Ascending aorta (tissue), 2 donors: ENCODE measurements at places on chromosomes 5 and 9. TPM values are rescaled to one million over a fixed set of nuclear protein-coding genes. Genes with fewer than 3 reads are reported as not detected.
A peak's percentile ranks its signal among the peaks of the same experiment; 100 is the strongest.

DNA sequence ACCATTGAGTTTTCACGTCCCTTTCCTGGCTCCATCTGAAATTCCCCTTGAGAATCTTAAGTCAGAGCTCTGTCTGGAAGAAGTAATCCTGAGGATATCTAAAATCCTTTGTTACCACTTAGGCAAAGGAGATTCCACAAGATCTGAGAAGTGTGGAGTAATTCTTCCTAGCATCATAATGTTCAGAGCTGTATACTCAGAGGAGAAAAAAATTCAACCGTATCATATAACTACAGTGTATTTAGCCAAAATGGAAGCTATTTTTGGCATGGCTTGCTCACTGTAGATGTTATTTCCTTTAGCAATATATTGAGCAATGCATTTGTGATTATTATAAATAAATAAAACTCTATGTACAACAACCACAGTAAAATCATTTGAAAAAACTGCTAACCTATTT, 1858.4 kb downstream of the EFNA5 start:
- H3K4me3 ChIP-seq = no peak overlapping the region
- H3K4me1 ChIP-seq = no peaks in the 10 kb centered on the region
- no peak for DNase-seq
- no peaks in the 10 kb centered on the region for H3K36me3 ChIP-seq
- H3K27ac ChIP-seq = no peak overlapping the region

- no peak overlapping the region for H3K4me3 ChIP-seq
- no peaks in the 10 kb centered on the region for H3K4me1 ChIP-seq
- H3K27me3 ChIP-seq = no peaks in the 10 kb centered on the region
Observed at GRCh38 chr9:16651446-16651964, 219.0 kb downstream of the BNC2 start.

DNA sequence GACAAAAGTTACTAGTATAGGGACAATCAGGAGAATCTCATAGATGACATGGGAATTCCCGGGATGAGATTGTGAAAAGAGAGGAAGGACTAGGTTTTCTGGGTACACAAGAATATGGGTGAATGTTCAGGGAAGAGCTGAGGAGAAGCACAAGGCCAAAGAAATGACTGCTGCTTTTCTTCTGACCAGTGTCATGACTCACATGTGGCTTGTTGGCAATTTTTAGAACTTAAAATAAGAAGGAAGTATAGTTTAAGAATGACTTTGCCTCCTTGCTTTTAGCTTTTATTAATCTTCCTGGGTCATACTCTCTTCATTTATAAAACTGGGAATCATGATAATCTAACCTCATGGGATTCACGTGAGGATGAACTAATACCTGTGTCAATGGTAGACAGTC, 652.4 kb upstream of the MEF2C start:
- H3K36me3 ChIP-seq = no peaks in the 10 kb centered on the region
- peaks cover 5% of the 10 kb centered on the region for H3K4me1 ChIP-seq
- no peak overlapping the region for H3K4me3 ChIP-seq
- peak overlapping the region; percentile 52 for H3K27ac ChIP-seq
- no peaks in the 10 kb centered on the region for H3K27me3 ChIP-seq

DNA sequence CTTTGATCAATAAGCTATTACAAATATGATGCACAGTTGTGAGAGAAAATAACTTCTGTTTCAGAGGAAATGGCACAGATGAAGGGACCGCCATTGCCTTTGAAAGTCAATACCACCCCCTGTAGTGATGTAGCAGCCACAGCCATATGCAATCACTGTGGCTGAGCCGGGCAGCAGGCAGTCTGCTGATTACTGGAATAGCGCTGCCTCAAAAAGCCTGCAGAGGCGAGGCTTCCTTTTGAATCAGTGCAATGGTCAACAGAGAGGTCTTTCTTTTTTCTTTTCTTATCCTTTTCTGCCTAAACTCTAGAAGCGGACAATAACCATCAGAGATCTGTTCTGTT, 265.1 kb upstream of the TAS2R1 start:
- no peak for DNase-seq
- no peaks in the 10 kb centered on the region for H3K4me1 ChIP-seq
- H3K27ac ChIP-seq = no peak overlapping the region
- no peaks in the 10 kb centered on the region for H3K27me3 ChIP-seq

DNA sequence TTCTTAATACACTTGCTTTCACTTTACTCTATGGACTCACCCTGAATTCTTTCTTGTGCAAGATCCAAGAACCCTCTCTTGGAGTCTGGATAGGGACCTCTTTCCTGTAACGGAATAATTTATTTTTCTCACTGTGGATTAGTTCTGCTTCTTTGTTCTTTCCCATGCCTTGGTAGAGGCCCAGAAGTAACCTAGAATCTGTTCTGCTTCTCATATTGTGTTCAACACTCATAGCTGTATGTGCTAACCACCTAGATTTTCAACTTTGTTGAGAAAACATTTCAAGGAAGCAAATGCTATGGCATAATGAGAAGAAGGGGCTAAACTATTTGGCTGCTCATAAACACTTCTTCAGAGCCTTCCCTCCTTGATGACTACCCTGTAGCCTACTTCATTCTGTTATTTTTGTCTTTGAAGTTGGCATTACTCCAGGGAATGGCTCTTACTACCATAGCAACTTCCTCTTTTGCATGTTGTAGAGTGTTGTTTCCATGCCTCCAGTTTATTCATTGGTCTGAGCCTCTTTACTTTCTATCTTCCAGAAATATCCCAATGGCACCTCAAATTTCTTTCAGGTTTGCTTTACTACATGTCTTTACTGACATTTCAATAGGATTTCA, 74.3 kb downstream of the KIAA0825 start:
- no peak for DNase-seq
- H3K27me3 ChIP-seq = no peaks in the 10 kb centered on the region
- no peaks in the 10 kb centered on the region for H3K36me3 ChIP-seq
- no peak overlapping the region for H3K4me3 ChIP-seq
- H3K4me1 ChIP-seq = no peaks in the 10 kb centered on the region

- DNase-seq = no peak
- no peak overlapping the region for H3K4me3 ChIP-seq
- H3K36me3 ChIP-seq = peaks cover 16% of the 10 kb centered on the region
- H3K27me3 ChIP-seq = no peaks in the 10 kb centered on the region
Observed at GRCh38 chr9:36154331-36154952, 14.7 kb upstream of the CCIN start.

DNA sequence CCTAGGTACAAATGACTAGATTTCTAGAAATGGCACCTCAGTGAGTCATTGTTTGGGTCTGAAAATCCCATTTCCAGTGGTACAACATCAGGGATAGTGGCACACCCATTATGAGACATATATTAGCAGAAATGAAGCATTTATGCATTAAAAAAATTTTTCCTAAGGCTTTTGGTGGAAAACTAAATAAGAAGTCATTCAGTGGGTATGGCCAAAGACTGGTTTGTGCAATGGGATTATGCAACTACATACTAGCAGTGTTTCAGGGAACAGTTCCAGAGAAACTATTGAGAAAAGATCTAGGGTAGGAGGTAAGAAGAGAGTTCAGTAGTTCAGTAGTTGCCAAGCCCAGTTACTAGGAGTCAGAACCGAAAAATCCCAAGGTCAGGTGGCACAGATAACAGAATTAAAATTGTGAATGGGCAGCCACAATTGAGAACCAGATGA, 106.5 kb upstream of the HAPLN1 start:
- no peak for DNase-seq
- H3K4me1 ChIP-seq = no peaks in the 10 kb centered on the region

PCDHB2 gene
- 1.4 TPM for total RNA-seq

EGR1 gene
- total RNA-seq = 419 TPM

ARL14EPL gene
- total RNA-seq = not detected

NOXA1 gene
- 6.9 TPM for total RNA-seq

EIF4E1B gene
- total RNA-seq = not detected

PCAT7 gene
- total RNA-seq = not detected

GCNT1 gene
- total RNA-seq = 0.21 TPM

GARIN3 gene
- total RNA-seq = not detected

RPS23 gene
- 1,118 TPM for total RNA-seq
